Natural killer cell treated with Interleukin-12 subunit alpha and Interleukin-12 subunit beta and Interleukin-15 and Interleukin-18, amount 100 ng/mL, for 72 hours (primary cell): ENCODE measurements at places on chromosomes 6 and 20.

GRCh38 chr6:130927305-130927704 lies 100.1 kb downstream of the SMLR1 start:
- H3K36me3 ChIP-seq = no peaks in the 10 kb centered on the region
- H3K27me3 ChIP-seq = no peaks in the 10 kb centered on the region
- H3K27ac ChIP-seq = no peak overlapping the region
- H3K4me1 ChIP-seq = no peaks in the 10 kb centered on the region
- H3K4me3 ChIP-seq = no peak overlapping the region

DNA sequence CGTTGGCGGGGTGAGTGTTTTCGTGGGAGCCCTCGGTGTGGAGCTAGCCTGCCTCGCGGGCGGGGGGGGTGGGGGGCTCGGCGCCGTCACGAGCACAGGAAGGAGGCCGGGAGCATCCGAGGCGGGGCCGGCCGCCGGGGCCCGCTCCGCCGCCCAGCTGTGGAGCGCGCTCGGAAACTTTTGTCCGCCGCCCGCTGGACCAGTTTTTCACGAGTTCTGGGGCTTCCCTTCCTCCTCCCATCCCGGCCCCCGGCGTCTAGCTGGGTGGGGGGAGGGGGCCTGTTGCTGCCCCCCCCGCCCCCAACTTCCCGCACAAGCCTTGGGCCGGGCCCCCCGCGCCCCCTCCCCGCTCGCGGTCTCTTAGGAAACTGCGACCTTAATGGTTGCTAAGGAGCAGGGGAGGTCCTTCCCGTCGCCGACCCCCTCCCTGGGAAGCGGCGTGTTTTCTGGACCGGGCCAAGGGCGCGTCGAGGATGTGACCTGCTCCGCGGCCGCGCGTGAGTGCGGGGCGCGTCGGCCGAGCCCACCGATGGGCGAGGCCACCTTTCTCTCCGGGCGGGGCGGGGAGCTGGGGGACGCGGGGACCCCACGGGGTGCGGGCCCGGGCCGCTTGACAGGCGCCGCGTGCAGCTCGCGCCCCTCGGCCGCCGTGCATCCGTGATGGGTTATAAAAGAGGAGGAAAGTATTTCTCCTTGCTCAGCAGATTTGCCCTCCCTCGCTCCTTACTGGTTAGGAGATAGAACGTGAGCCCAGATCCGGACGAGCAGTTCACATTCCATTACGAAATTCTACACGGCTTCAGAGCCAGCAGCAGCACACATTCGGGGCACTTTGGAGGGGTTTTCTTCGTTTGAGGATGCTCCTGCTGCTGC lies 1.4 kb downstream of the RREB1 start:
- no peaks in the 10 kb centered on the region for H3K36me3 ChIP-seq
- peak overlapping the region; percentile 91 for H3K4me3 ChIP-seq
- H3K27ac ChIP-seq = peak overlapping the region; percentile 85
- DNase-seq = peak; percentile 65

DNA sequence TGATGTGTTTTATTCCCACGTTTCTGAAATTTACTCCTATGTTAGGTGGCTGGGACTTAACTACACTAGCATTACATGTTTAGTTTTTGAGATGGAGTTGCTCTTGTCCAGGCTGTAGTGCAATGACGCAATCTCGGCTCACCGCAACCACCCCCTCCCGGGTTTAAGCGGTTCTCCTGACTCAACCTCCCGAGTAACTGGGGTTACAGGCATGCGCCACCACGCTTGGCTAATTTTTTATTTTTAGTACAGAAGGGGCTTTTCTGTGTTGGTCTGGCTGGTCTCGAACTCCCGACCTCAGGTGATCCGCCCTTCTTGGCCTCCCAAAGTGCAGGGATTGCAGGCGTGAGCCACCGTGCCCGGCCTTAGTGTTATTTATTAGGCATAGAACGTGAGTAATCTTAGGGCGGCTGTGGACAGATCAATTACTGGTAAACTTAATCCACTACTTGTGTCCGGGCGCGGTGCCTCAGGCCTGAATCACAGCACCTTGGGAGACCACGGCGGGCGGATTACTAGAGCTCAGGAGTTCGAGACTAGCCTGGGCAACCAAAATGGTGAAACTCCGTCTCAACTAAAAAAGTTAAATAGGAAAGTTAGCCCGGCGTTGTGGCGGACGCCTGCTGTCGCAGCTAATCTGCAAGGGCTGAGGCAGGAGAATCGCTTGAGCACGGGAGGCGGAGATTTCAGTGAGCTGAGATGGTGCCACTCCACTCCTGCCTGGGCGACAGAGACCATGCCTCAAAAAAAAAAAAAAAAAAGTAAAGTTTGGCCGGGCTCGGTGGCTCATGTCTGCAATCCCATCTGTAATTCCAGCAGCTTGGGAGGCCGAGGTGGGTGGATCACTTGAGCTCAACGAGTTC lies 123.7 kb upstream of the BTN3A2 start:
- H3K27ac ChIP-seq = peak overlapping the region; percentile 100
- H3K27me3 ChIP-seq = no peaks in the 10 kb centered on the region
- H3K4me3 ChIP-seq = peak overlapping the region; percentile 90
- peaks cover 22% of the 10 kb centered on the region for H3K4me1 ChIP-seq
- peak; percentile 81 for DNase-seq
- peaks cover 5% of the 10 kb centered on the region for H3K36me3 ChIP-seq

- H3K27ac ChIP-seq = no peak overlapping the region
- no peak for DNase-seq
- H3K27me3 ChIP-seq = no peaks in the 10 kb centered on the region
- H3K4me1 ChIP-seq = peaks cover 5% of the 10 kb centered on the region
- peaks cover 6% of the 10 kb centered on the region for H3K36me3 ChIP-seq
Observed at GRCh38 chr6:125974214-125974866, 12.0 kb upstream of the TRMT11 start.

DNA sequence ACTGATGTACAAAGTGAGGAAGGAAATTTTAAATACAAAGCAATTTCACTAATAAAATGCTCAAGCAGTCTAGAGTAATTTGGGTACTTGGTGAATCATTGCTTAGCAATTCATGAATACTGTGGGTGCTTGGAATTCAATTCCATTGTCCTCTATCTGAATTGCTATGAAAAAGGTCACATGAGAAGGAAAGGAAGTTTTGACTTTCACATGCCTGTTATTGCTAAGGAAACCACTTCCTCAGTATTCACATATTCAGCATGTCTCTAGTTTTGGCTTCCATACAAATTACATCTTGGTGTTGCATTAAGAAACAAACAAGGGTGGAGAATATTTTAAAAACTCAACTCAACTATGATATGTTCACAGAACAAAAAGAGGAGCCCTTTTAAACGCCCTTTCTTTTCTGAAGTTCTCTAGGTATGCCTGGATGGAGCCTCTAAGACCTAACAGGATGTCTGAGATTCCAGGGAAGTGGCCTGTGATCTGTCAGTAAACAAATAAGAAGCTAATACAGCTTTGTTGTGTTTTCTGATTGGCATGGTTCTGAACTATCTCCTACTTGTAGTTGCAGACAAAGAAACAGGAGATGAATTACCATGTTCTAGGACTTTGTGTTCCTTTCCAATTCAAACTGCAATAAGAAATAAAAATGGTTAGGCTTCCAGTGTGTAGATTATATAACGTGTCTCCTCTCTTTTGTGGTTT lies 190.4 kb downstream of the OGFRL1 start:
- no peak overlapping the region for H3K27ac ChIP-seq
- H3K4me3 ChIP-seq = no peak overlapping the region
- H3K4me1 ChIP-seq = no peaks in the 10 kb centered on the region
- DNase-seq = no peak

- no peak overlapping the region for H3K27ac ChIP-seq
- peak; percentile 65 for DNase-seq
- peak overlapping the region; percentile 83 for H3K4me3 ChIP-seq
- H3K27me3 ChIP-seq = peaks cover 80% of the 10 kb centered on the region
- peaks cover 7% of the 10 kb centered on the region for H3K4me1 ChIP-seq
- no peaks in the 10 kb centered on the region for H3K36me3 ChIP-seq
Observed at GRCh38 chr6:69866770-69867638, 648 bp downstream of the COL19A1 start.

DNA sequence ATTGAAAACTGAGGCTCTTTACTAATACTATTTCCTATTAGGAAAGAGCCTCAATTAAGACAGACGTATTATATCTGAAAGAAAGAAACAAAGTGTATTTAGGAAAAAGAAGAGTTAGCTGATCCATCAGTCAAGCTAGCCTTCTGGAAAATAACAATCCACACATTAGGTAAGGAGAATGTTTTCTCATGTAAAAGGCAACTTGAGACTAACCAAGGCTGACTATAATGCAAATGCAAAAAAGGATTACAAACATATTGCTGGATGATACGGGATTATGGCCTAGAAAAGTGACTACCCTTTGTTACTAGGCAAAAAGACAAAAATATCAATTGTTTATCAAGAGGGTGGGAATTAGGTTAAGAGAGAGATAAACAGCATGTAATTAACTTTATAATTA lies 176.9 kb downstream of the RFPL4B start:
- no peak overlapping the region for H3K4me3 ChIP-seq
- H3K4me1 ChIP-seq = no peaks in the 10 kb centered on the region
- H3K27ac ChIP-seq = no peak overlapping the region
- no peaks in the 10 kb centered on the region for H3K36me3 ChIP-seq
- no peak for DNase-seq
- H3K27me3 ChIP-seq = no peaks in the 10 kb centered on the region

DNA sequence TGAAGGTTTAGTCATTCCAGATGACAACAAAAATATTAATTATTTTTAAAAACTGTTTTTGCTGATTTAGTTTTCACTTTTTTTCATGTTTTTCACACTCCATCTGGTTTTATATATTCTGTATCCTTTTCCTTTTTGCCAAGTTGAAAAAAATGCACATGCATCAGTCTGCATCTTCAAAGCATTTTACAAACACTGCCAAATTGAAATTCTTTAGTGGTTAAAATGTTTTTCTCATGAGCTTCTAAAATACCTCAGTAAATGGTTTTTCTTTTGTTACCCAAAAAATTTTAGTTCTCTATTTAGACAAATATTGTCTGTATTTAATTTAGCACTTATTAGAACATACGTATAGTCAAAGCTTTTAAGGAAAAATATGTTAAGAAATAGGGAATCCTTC lies 386.9 kb upstream of the HSF2 start:
- no peak for DNase-seq
- H3K27me3 ChIP-seq = no peaks in the 10 kb centered on the region
- no peak overlapping the region for H3K27ac ChIP-seq
- H3K36me3 ChIP-seq = no peaks in the 10 kb centered on the region

GRCh38 chr6:106168097-106168888 lies 82.2 kb downstream of the PRDM1 start:
- H3K27ac ChIP-seq = no peak overlapping the region
- peaks cover 57% of the 10 kb centered on the region for H3K4me1 ChIP-seq
- H3K4me3 ChIP-seq = no peak overlapping the region
- peaks cover 21% of the 10 kb centered on the region for H3K36me3 ChIP-seq

DNA sequence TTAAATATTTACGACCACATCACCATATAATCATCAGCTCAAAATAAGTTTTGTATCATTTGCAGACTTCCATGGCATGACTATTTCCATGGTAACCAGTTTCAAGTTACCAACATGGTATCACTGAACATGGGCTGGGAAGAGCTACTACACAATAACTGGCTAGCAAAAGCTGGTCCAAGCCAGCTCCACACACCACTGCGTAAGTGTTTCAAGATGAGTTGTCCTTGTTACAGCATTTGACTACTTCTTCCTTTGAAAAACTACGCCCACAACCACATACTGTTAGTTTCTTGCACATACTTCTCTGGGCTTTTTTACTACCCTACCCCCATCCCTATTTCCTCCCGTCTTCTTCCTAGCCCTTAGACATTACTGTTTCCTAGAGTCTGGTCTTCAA lies 8.5 kb downstream of the CD164 start:
- H3K4me1 ChIP-seq = peaks cover 59% of the 10 kb centered on the region
- peak; percentile 69 for DNase-seq
- peak overlapping the region; percentile 95 for H3K27ac ChIP-seq
- H3K36me3 ChIP-seq = peaks cover 59% of the 10 kb centered on the region

- peak overlapping the region; percentile 74 for H3K4me3 ChIP-seq
- peaks cover 9% of the 10 kb centered on the region for H3K4me1 ChIP-seq
- no peaks in the 10 kb centered on the region for H3K27me3 ChIP-seq
- peaks cover 8% of the 10 kb centered on the region for H3K36me3 ChIP-seq
- H3K27ac ChIP-seq = peak overlapping the region; percentile 77
Observed at GRCh38 chr6:90425161-90425641, 128.6 kb upstream of the BACH2 start.

- H3K36me3 ChIP-seq = peaks cover 4% of the 10 kb centered on the region
- H3K27me3 ChIP-seq = no peaks in the 10 kb centered on the region
- no peak for DNase-seq
- no peak overlapping the region for H3K4me3 ChIP-seq
Observed at GRCh38 chr6:48036316-48036715, 74.7 kb downstream of the PTCHD4 start.

GRCh38 chr20:53141201-53142050 lies 169.3 kb downstream of the TSHZ2 start:
- H3K27ac ChIP-seq = no peak overlapping the region
- no peaks in the 10 kb centered on the region for H3K36me3 ChIP-seq
- H3K27me3 ChIP-seq = peaks cover 25% of the 10 kb centered on the region
- DNase-seq = no peak
- H3K4me1 ChIP-seq = no peaks in the 10 kb centered on the region

DNA sequence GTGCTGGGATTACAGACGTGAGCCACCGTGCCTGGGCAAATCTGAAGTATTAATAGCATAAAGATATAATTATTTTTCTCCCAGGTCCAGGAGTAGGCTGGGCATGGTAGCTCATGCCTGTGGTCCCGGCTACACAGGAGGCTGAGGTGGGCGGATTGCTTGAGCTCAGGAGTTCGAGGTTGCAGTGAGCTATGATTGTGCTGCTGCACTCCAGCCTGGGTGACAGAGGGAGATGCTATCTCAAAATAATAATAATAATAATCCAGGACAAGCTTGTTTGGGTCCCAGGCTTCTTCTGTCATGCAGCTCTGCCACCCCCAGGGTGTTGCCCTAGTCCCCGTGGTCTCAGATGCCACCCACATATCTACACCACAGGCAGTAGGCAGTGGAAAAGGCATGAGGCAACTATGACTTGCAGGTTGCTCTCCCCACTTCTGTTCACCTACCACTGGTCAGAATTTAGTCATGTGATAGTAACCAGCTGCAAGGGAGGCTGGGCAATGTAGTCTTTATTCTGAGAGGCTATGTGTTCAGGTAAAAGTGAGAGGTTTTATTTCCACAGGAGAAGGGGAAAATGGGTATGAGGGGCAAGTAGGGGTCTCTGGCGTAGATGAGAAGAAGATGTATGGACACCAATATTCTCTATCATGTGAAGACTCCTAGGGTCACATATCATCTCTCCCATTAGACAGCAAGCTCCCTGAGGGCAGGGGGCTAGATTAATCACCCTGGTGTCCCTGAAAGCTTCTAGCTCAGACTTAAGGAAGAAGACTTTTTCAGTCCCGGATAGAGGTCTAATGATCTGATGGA lies 25.7 kb downstream of the TCF15 start:
- no peak overlapping the region for H3K4me3 ChIP-seq
- no peaks in the 10 kb centered on the region for H3K36me3 ChIP-seq
- DNase-seq = no peak
- peaks cover 3% of the 10 kb centered on the region for H3K27me3 ChIP-seq

- no peak overlapping the region for H3K4me3 ChIP-seq
- peaks cover 5% of the 10 kb centered on the region for H3K36me3 ChIP-seq
- H3K4me1 ChIP-seq = no peaks in the 10 kb centered on the region
Observed at GRCh38 chr6:19219931-19220330, 617.2 kb upstream of the ID4 start.

DNA sequence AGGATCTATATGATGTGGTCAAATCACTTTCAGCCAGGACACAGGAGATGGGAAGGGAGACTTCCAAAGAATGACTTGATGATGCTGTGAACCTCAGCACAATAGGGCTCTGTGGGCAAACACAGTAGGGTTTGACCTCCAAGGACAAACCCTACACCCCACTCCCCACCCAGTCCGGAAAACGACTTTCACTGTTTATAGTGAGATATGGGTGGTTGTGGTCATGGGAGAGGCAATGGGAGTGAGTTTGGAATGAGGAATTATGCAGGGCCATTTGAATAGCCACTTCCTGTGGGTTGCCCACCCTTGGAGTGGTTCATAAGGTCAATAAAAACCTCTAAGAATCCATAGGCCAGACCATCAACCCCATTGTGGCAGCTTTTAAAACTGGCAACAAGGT lies 38.4 kb upstream of the PRND start:
- peak overlapping the region; percentile 96 for H3K27ac ChIP-seq
- H3K27me3 ChIP-seq = no peaks in the 10 kb centered on the region
- H3K4me3 ChIP-seq = peak overlapping the region; percentile 44
- no peak for DNase-seq
